Stimulated activated CD8-positive, alpha-beta memory T cell treated with anti-CD3 and anti-CD28 coated beads, Interleukin-7, amount 100 ng/mL, for 48 hours (primary cell): ENCODE measurements at places on chromosomes 16 and 17.
A peak's percentile ranks its signal among the peaks of the same experiment; 100 is the strongest.

GRCh38 chr16:11572301-11572995 is 14.3 kb downstream of the LITAF start:
- no peak for DNase-seq

- no peak for DNase-seq
These were observed 26.0 kb downstream of the TMEM238L start for GRCh38 chr17:10777890-10778289.

- no peak for DNase-seq
These were observed 1.0 kb downstream of the KAT8 start for GRCh38 chr16:31118223-31119155.

DNA sequence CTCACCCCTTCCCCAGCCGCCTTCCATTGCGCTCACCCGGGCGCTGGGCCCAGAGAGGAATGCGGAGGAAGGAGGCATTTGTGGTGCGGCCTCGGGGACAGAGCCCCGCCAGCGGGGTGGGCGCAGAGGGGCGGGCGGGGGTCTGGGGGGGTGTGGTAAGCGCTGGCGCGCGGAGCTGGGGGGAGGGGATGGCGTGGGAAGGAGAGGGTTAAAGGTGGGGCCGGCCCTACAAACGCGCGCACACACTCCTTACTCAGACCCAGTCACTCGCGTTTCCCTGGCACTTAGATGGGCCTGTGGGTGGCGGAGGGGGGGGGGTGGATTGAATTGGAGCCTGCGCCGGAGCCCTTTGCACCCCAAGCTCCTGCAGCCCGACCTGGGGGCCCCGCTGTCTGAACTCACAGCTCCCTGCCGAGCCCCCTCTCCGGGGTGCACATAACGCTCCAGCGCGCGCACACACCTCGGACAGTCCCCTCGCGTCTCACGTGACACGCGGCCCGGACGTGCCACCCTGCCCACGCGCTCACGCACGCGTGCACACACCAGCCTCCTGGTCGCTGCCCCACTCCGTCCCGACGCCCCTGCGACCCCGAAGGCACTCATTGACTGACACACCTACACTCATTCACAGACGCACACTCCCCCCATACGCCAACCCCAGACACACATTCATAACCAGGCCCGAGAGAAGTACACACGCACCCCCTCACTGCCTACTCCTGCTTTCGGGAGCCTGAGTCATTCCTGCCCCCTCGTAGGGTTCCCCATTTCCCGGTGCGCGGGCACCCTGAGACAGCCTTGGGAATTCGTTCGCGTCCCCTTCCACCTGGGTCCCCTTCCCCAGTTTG is 844 bp downstream of the TBKBP1 start:
- DNase-seq: no peak

DNA sequence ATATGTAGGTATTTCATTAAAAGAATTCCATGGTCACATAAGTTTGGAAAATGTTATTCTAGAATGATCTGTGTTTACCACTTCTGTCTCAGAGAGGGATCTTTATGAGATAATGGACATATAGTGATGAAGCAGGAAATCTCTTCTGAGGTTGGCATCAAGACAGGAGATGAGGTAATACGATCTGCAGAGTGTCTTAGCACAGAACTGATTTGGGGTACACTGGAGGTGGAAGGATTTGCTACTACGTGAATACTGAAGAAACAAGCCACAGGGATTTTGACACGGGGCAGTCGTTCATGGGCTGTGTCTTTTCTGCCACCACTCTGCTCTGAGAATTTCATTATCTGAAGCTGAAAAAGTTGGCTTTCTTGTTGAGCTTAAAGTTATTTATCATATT is 5.5 kb downstream of the CBFB start:
- DNase-seq: no peak

DNA sequence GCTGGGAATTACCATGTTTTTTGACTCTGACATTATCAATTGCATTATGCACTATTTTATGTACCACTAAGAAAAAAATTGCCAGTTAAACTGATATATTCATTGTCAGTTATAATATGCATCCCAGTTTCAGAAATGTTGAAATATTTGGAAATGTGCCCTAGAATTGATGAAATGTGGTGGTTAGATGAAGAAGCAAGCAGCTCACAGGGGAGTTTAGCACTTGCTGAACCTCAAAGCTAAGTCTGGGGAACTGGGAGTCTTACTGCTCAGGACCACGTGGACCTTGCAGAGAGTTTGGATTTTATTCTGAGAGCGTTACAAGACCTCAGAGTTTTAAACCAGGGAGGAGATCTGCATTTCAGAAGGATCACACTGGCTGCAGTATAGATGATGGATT is 67.9 kb downstream of the TNRC6C start:
- DNase-seq: no peak

DNA sequence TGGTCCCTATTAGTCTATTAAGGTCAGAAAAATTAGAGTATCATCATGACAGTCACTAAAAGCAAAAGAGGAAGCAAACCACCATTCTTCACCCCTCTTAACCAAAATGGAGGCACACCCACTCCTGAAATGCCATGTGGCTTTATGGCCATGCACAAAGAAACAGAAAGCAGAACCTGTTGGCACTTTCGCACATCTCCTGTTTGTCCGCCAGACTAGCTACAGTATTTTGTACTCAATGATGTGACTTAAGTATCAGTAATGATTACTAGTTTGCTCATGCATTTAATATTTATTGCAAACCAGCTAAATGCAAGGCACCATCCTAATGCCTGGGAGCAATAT is 70.2 kb upstream of the GNAO1 start:
- DNase-seq: no peak

- peak; percentile 7 for DNase-seq
These were observed 114.0 kb downstream of the C16orf95 start for GRCh38 chr16:87203060-87203656.

DNA sequence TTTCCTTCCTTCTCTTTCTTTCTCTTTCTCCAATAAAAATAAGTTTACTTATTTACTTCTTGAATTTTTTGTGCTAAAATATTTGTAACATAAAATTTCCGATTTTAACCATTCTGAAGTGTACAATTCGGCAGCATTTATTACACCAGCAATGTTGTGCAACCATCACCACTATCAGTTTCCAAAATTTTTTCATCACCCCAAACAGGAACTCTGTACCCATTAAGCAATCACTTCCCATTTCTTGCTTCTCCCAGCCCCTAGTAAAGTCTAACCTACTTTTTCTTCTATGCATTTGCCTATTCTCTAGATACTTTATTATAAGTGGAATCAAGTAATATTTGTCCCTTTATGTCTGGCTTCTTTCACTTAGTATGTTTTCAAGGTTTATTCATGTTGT is 2.5 kb upstream of the HP start:
- no peak for DNase-seq

DNA sequence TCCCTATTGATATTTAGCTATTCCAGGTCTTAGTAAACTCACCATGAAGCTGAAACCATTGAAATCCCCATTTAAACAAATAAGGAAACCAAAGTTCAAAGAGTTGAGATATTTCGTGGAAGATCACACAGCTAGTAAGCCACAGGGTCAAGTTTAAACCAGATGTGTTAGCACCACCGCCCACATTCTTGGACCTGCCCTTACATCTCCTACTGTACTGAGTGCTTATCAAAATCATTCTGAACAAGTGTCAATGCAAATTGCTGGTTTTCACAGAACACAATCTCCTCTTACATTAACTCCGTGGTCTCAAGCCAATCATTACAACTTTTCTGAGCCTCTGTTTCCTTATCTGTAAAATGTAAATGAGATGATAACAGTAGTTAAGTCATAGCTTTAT is 676.2 kb downstream of the CDH11 start:
- no peak for DNase-seq

DNA sequence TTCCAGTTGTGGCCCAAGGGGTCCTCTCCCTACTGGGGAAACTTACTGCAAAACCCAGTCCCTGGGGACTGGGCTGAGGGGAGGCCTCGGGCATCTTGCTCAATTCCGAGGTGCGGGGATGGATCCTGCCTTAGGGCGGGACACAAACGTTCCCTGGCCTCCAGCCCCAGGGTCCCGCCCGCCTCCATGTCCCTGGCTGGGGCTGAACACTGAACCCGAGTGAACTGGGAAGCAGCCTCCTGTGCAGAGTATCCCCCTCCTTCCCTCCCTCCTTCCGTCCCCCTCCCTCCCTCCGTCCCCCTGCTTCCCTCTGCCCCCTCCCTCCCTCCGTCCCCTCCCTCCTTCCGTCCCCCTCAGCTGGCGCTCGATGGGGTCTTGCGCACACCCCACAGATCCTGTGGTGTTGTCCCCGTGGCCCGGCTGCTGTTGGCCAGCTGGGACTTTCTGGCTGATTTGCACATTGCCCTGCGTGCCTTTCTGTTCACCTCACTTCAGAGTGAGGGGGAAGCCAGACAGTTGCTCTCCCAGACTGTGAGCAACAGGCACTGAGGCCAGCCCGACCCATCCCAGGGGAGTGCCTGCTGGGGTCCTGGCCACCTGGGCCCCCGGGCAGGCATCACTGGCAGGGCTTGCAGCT is 5.5 kb downstream of the TRAF7 start:
- no peak for DNase-seq

GRCh38 chr16:27223226-27223610 is 19.9 kb downstream of the KDM8 start:
- DNase-seq: no peak

DNA sequence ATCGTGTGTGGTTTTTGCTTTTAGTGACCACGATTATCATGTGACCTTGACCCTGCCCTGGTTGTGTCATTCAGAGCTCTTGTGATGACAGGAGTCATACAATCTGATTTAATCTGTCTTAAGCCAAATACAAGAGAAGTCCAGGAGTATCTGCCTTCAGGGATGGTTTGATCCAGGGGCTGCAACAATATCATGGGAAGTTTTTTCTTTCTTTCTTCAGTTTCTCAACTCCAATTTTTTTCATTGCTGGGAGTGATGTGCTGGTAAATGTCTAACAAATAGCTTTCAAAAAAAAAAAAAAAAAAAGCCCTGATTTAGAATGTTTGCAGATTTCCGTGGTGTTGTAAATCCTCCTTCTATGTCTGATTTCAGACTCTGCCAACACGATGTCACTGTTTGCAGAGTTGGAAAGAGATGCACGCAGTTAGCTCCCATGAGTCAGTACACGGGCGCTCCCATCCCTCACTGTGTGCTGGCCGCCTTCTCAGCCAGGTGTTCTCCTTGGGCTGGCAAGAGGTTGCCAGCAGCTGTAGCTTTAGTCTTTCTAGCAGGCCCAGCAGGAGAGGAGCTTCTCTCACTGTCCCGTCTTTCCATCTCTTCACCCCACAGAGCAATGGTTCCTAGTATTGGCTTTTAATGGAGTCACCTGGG is 229.7 kb downstream of the SNX29 start:
- no peak for DNase-seq

DNA sequence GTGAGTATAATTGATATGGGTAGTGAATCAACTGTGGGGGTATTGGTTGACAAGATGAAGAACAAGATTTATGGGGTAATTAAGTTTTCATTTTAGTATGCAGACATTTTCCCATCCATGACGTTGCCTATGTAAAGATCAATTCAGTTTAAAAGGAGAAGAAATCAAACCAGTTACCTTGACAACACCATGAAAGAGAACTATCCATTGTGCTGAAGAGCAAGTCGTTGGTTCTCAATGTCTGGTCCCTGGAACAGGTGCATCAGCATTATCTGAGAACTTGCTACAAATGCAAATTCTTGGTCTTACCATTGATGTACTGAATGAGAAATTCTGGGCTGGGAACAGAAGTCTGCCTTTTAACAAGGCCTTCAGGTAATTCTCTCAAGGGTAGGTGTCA is 801 bp upstream of the OR4D2 start:
- DNase-seq: no peak

- no peak for DNase-seq
These were observed 14.6 kb downstream of the BBS2 start for GRCh38 chr16:56505181-56505580.

- no peak for DNase-seq
These were observed 66.5 kb downstream of the TEX2 start for GRCh38 chr17:64196601-64197000.

DNA sequence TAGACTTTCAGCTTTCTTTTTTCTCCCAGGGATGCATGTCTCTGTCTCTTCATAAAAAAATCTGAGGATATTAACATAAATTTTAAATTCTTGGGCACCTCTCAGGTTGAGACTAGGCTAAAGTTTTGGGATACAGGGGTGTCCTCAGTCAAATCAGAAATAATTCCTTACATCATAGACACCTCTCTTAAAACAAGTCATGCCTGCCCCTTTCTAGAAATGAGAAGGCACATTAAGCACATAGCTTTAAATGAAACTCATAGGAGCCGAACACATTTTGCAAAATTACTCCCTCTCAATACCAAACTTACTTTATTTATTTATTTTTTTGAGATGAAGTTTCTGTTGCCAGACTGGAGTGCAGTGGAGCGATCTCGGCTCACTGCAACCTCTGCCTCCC is 67.3 kb upstream of the BCAR1 start:
- DNase-seq: no peak

DNA sequence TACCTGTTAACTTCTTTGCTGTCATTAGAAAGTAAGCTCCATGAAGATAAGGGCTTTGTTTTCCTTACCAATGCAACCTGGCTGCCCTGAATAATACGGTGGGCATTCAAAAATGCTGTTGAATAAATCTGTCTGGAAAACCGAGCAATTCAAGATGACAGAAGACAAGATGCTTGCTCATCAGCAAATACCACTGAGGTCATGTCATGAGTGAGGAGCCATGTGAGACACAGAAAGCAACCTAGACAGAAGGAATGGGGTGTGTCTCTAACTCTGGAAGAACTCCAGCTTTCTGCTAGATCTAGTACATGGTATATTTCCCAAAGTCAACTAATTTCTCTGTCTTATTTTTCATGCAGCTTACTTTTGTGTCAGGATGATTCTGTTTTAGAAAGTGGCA is 64.2 kb downstream of the STH start:
- DNase-seq: no peak

DNA sequence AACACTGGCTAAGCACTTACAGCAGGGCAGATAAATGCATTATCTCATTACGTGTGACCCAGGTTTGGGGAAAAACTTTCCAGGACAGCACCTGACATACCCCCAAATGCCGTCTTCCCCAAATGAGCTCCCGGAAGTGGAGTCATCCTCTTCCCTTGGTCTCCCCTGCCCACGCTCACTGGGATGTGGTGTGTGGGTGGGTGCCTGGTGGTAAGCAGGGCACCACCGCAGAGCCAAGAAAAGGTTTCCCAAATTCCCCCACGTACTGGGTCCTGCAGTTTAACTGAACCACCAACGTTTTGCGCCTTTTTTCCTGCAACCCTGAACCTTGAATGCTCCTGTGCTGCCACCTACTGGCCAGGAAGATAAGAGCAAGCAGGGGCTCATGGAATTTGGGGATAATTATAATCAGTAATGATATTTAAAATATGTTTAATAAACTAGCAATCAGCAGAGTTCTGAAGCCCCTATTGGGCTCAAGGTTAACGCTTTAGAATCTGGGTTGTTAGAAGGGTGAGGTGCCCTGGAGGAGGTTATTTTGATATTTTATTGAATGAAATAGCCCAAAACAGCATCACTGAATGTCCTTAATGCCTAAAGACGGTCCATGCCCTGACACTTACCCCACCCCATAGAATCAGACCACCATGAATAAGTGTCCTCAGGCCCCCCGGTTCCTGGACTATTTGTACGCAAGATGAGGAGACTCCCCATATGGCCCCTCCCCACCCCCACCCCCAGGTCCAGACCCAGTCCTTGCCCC is 8.0 kb downstream of the SPPL2C start:
- DNase-seq: peak; percentile 25

GRCh38 chr17:20228410-20228809 is 219.3 kb downstream of the SPECC1 start:
- DNase-seq: no peak
